ENCODE measurements at places on chromosomes 5 and 9.

DNA sequence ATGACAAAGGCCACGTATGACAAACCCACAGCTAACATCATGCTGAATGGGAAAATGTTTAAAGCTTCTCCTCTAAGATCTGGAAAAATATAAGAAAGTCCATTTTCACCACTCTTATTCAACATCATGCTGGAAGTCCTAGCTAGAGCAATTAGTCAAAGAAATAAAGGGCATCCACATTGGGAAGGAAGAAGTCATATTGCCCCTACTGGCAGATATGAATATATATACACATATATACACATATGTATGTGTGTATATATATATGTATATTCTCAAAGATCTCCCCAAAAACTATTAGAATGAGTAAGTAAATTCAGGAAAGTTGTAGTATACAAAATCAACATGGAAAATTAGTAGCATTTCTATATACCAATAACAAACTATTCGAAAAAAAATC is 17.1 kb downstream of the APBA1 start:
- DNase-seq = no peak

GRCh38 chr5:37034955-37035354 is 158.4 kb downstream of the NIPBL start:
- no peak for DNase-seq

DNA sequence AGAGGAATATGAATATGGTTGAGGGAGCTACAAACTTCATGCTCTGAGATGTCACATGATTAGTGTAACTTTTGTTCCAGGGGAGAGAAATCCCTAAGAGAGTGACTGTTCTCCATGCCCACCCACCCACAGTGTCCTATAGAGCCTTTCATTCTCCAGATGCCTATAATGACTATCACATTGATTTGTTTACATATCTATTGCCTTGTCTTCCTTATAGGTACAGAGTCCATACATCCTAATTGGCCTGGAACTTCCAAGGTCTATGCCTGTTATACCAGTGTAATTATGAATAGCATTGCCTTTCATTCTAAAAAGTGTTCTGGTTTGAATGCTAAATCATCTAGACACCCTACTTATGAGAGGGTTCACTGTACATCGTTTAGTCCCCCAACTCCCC is 475.4 kb downstream of the RAB3C start:
- DNase-seq = no peak

DNA sequence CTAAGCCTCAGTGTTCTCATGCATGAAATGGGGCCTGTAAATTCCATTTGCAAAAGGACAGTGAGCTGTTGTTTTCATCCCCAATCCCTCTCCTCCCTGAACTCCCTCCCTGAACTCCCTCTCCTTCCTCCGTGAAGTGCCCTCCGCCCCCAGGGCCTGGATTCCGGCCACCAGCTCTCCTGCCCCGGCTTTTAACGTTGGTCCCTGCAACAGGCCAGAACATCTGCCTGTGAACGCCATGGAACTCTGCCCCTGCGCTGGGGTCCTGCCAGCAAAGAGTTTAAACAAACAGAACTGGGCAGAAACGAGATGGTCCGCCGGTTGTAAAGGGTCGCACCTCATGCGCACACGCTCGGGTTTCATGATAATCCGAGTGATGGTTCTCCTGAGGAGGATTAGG is 62.4 kb downstream of the SMIM23 start:
- DNase-seq = no peak

- no peak for DNase-seq
Measured at GRCh38 chr9:87529671-87530070, 32.0 kb downstream of the DAPK1 start.

- no peak for DNase-seq
Measured at GRCh38 chr5:94191604-94192003, 426.8 kb downstream of the KIAA0825 start.

DNA sequence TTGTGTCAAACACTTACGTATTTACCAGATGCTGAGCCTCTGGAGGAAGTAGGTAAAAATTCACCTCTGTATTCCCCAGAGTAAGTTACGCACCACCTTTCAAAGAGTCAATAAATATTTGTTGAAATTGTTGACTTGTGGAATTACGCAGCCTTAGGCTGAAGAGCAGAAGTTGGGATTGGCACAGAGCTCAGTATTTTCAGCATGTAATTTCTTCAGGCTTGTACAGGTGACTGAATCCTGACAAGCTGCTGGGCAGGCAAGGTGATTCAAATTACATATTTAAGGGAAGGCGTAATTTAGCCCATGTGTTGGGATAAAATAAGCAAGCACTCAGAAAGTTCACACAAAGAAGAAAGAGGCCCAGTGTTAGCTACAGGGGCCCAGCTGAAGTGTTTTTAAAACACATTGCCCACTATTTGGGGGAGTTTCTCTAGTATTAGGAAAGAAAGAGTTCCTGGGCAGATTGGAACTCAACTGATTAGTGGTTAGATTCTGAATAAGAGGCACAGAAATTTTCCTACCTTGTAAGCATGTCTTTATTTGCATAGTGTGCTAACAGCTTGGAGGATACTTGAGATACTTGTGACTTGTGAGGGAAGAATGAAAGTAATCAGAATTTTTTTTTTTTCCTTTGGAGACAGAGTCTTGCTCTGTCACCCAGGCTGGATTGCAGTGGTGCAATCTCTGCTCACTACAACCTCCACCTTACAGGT is 165.3 kb upstream of the FBXL7 start:
- no peak for DNase-seq

DNA sequence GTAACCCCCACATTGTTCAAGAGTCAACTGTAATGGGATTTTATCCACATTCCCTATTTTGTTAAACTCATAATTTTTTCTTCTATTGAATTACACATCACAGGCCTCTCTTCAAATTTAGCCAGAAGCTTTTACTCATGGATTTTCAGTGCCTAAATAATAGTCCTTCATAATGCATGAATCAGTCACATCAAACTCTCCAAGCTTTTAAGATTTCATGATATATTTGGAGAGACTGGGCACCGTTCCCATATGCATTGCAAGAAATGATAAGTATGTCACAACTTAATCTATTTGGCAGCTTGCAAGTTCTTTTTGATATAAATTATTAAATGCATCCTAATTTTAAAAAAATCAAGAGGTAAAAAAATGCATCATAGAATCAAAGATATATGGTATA is 465.9 kb downstream of the DMAC1 start:
- DNase-seq = no peak

- DNase-seq = no peak
Measured at GRCh38 chr5:67774267-67774552, 441.3 kb upstream of the PIK3R1 start.

DNA sequence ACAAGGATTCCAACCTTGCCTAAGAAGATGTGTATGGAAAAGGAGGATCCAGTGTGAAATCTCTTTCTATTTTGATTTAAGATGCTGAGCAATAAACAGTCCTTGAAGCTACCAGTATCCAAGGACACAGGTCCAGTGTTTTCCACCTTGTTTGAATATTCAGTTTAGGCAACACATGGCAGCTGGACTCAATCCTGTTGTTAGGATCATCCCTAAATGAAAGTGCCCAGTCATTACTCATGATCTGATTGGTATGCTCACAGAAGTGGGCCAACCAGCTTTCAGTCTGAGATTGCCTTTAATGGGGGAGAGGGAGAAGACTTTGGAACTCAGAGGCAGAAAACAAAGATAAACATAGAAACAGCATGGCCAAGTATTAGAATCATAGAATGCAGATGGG is 355.7 kb upstream of the ADAMTSL1 start:
- no peak for DNase-seq
